ENCODE measurements at places on chromosomes 11 and 22.

- DNase-seq, result no peak
Measured at GRCh38 chr22:19679522-19680101, 34.7 kb upstream of the SEPTIN5 start.

- DNase-seq, result no peak
Measured at GRCh38 chr22:24117942-24118341, 63.3 kb upstream of the SUSD2 start.

GRCh38 chr11:81932303-81932702, 801.4 kb downstream of the FAM181B start:
- DNase-seq, result no peak

- DNase-seq, result no peak
Measured at GRCh38 chr11:76661834-76662434, 8.6 kb downstream of the LRRC32 start.

GRCh38 chr11:35618497-35619115, 346 bp downstream of the FJX1 start:
- DNase-seq, result no peak

GRCh38 chr11:64849598-64850356, 5.3 kb upstream of the CDC42BPG start:
- DNase-seq, result no peak

DNA sequence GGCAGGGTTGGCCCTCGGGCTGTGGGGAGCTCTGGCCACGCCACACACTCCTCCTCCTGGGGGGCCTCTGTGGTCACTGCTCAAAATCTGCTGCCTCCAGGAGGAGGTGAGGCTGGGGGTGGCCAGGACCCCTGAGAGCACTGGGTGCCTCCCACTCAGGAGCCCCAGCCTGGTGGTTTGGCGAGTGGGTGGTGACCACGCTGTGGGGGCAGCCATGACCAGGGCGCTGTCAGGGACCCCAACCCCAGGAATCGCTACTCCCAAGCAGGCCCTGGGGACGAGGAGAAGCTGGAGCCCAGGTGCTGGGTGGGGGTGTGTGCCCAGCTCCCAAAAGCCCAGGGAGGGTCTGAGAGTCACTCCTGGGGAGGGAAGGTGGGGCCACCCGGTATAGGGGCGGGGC, 30.1 kb downstream of the TSPAN4 start:
- no peak for DNase-seq

DNA sequence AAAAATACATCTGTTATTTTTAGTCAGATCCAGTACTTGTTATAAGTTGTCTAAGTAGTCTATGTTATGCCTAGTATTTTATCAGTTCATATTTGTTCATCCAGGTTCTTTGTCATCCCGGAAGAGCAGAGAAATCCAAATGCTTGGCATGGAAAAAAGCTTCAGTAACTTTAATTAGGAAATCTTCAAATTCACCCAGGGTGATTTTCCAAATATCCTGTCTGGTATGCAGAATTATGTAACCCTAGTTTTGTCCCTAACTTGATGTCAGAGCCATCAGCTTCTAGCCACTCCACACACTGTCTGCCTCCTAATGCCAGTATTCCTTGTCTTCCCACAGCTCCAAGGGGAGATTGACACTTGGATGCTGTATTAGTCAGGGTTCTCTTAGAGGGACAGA, 216.2 kb downstream of the ARHGAP42 start:
- DNase-seq, result no peak

DNA sequence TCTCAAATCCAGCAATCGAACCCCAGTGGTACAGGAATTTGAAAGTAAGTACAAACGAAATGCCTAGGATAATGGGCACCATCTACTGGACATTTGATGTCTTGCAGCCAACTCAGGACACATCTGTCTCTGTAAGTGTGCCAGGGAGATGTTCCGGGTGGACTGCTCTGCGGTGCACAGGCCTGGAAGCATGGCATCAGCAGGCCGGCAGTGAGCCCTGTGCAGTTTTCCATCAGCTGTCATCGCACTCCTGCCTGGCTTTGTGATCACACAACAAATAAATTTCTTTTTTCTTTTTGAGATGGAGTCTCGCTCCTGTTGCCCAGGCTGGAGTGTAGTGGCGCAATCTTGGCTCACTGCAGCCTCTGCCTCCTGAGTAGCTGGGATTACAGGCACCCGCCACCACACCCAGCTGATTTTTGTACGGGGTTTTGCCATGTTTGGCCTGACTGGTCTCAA, 71.0 kb downstream of the JAM3 start:
- DNase-seq, result no peak

DNA sequence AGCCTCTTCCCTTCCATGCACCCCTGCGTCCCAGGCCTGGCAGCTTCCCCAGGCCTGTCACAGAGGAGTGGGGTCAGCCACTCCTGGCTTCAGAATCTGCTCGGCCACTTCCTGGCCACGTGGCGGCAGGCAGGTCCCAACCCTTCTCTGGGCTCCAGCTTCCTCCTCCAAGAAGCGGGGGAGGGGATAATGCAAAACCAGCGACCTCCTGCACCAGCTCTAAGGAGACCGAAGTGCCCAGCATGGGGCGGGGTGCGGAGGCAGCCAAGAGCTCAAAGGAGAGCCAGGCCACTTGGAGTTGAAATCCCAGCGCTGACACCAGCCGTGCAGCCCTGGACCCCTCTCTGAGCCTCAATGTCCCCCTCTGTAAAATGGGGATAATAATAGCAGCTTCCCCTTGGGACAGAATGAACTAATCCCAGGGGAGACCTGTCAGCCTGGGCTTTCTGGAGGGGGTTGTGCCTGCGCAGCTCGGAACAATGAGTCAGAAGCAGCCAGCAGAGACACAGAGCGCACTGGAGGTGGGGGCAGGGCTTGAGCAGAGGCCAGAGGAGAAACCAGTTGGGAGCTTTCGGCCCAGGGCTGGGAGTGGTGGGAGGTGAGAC, 22.8 kb upstream of the PICK1 start:
- DNase-seq, result no peak

DNA sequence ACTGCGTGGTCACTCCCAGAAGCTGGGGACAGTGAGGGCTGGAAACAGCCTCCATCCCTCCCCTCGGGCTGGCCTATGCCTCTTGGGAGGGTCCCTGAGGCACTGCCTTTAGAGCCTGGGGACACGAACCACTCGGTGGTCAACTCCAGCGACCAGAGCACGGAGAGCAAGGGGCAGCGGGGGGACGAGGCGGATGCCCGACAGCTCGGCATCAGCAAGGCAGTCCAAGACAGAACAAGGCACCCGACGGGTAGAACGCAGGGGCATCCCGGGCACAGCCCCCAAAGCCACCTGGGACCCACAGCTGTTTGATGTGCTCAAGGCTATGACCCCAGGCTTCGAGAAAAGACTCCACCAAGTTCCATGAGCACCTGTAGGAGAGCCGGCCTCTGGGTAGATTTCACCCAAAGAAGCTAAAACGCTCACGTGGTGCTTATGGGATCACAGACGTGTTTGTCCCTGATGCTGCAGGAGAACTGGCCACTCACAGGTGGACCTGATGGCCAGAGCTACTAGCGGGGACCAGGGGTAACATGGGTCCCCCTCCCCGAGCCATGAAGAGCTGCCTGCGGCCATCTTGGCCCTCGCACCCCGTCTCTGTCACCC, 510 bp upstream of the LSP1 start:
- no peak for DNase-seq

GRCh38 chr11:119306373-119306890, 10.5 kb downstream of the MCAM start:
- DNase-seq, result peak; percentile 47

GRCh38 chr11:119346605-119347004, at the start of gene MFRP:
Gene MFRP, minus strand, starts transcription at chr11:119346705. Its CDS starts 192 bp downstream, at chr11:119346513.
- no peak for DNase-seq

GRCh38 chr11:116649268-116649667, 123.5 kb downstream of the BUD13 start:
- DNase-seq, result no peak

GRCh38 chr22:50705219-50705691, 32.6 kb downstream of the SHANK3 start:
- no peak for DNase-seq

GRCh38 chr22:26460202-26460601, 23.4 kb downstream of the HPS4 start:
- no peak for DNase-seq

DNA sequence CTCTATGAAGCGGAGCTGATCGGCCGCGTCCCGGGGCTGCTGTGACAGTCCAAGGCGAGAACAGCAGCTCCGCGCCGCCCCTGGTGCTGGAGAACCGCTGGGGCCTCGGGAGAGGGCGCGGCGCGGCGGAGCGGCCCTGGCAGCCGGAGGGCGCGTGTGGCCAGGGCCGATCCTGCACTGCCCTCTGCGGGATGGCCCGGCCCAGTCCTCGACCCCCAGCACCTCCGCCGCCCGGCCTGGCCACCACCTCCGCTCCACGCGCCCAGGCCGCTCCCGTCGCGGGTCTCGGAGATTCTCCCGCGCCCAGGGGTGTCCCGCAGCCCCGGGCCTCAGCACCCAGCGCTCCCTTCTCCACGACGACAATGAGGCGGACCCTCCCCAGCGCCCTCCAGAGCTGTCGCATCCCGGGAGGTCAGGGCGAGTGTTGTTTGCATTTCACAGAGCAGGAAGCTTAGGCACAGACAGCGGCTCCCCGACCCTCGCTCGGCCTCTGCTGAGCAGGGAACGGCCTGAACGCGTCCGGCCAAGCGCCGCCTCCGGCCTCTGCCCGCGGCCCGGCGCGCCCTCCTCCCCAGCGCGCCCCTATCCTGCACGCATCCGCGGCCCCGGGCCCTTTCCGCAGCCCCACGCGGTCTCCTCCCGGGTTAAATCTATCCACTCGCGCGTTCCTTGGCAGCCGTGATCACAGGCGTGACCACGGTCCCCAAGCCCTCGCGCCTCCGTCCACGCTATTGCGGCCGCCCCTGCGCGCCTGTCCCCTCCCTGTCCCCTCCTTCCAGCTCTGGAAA, 109.7 kb downstream of the WNT7B start:
- no peak for DNase-seq

DNA sequence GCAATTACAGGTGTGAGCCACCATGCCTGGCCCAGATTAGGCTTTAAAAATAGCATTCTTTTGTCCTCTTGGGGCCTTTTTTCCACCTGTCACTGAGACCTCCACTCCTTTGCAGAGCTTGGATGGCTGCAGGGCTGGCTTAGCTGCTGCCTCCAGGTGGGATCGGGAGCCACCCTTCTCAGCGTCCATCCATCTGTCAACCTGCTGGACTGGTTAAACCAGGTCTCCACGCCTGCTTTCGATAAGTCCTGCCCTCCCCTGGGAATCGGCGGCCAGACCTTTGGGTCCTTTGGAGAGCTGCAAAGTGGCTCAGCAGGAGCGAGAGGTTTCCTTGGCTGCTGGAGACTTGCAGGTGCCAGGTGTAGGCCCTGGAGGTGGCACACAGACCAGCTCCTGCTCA, 23.4 kb upstream of the GRAMD4 start:
- DNase-seq, result no peak

DNA sequence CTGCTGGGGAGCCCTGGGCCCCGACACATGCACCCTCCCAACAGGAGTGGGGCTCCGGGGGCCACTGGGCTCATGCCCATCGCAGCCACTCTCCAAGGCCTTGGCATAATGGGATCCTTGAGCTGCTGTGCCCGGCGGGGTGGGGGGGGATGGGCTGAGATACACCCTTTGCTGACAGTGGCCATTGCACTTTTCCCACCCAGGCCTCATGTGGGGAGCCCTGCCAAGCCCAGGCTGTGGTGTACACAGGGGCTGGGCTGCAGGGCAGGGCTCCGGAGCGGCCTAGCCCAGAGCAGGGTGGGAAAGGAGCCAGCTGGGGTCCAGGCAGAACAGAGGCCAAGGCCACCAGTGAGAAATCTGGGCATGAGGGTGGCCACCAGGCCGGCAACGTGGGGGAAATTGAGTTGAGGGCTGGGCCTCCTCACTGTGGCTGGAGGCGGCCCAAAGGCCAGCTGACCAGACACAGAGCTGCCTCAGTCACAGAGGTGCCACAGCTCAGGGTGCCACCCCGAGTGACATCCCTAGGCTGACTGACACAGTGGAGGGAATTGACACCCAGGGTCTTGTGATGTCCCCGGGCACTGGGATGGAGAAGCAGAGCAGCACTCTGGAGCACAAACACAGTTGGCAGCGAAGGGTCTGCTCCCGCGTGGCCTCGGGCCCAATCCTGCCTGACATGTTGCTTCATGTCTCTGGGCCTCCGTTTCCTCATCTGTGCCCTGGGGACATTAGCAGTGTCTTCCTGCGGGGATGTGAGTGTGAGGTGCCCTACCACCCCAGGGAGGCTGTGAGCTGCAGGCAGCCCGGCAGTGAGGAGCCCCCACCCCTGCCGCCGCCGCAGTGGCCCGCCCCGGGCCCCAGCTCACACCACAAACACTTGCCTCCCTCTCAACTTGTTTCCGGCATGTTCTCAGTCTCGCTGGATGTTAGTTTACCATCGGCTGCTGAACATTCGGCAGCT, 30.4 kb downstream of the RTN4R start:
- DNase-seq, result no peak

- no peak for DNase-seq
Measured at GRCh38 chr22:44574640-44575380, 76.8 kb upstream of the RTL6 start.

GRCh38 chr11:79150320-79150719, 290.5 kb downstream of the TENM4 start:
- no peak for DNase-seq

DNA sequence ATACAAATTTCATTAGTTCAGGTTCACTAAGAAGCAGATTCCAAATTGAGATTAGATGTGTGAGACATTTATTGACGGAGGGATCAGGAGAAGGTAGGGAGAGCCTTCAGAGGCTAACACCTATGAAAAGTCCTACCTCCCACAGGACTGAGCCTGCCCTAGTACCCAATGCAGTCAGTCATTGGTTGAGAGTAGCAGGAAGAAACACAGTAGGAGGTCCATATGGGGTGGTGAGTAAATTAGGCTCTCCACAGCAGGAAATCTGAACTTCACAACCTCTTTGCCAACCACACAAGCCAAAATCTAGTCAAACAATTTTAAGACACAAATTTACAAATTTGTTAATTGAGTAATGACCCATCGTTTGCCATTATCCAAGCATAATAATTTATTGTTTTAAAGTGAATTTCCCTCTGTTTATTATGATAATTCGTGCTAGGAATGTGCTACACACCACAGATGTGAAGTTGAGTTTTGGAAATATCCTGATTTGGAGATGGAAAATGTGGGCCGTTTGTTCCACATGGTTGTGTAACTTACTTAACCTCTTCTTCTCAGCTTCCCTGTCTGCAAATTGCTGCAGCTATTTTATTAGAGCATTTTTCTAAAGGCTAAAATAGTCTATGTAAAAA, 542.1 kb downstream of the ETS1 start:
- no peak for DNase-seq

DNA sequence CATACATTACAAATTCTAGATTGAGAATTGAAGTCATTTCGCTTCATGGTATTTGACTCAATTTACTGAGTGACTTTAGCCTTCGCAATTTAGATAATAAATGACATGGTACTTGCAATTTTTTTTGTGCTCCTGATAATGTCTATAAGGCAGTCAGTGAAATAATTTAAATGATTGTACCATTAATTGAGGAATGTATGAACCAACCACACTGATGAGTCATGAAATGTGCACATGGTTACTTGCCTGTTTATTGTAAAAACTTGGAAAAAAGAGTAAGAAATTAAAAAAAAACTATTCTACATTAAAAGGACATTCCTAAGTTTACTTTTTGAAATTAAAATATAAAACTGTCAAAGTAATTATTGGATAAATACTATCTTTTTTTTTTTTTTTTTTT, 43.3 kb downstream of the DNAJC24 start:
- DNase-seq, result no peak

All from activated CD8-positive, alpha-beta memory T cell treated with anti-CD3 and anti-CD28 coated beads for 1 hour (primary cell).